Cerebellar nuclear complex (tissue), 1 donor: ENCODE measurements at places on chromosomes 1 and 21.

DNA sequence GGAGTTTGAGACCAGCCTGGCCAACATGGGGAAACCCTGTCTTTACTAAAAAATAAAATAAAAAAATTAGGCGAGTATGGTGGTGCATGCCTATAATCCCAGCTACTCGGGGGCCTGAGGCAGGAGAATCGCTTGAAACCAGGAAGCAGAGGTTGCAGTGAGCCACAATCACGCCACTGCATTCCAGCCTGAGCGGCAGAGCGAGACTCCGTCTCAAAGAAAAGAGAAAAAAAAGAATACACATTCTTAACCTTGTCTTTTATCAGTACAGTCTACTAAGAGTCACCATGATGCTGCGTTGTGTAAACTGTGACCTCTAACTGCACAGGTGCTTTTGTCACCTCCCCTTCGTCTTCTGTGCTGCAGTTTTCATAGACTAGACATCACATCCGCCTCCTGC, 37.2 kb downstream of the PCNT start:
- DNase-seq: no peak

DNA sequence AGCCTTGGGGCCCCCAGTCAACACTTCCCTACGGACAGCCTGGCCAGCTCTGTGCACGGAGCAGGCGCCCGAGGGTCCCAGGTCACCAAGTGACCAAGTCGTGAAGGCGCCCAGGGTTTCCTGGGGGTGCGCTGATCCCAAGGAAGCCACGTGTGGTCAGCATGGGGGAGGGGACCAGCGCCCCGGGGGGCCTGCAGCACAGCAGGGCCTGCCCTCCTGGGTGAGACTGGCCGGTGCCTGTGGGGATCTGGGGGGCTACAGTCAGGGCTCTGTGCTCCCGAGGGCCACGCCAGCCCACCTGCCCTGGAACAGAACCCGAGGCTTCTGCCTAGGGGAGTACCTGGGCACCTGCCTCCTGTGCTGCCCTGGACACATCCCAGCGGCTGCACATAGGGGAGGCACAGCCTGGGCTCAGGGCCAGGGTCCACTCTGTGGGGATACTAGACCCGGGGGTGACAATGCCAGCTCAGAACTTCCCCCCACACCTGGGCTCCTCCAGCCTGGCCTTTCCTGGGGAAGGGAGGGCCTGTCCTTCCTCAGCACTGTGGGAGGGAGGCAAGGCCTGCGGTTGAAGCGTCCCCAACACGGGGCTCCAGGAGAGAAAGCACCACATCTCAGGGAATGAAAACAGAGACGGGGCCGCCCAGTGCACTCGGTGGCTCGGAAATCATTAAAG, 6.2 kb upstream of the POFUT2 start:
- DNase-seq: no peak

DNA sequence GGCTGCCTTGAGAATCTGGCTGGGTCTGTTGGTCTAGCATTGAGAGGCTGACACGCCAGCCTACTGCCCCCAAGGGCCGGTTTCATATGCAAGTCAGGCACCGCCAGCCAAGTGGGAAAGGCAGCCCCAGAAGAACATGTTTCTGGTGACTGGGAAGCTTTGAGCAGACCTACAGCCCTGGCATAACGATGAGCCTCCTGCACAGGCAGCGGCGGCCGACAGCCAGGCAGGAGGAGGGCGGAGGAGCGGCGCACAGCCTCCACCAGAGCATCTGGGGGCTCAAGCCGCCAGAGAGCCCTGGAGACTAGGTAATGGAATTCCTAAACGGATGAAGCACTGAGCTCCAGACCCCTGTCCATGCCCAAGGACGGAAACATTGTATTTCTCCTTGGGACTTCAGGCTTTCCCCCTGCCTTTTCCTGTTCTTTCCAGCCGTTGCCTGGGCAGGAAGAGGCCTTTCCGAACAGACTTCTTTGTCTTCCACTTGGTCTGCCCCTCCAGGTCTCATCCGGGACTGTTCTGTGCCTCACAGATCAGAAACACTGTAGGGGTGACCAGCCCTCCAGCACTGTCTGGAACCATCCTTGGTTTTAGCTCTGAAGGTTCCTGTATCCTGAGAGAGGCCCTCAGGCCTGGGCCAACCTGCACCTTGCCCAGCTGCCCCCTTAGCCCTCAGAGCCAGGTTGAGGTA, 59.5 kb downstream of the IRF2BP2 start:
- no peak for DNase-seq

DNA sequence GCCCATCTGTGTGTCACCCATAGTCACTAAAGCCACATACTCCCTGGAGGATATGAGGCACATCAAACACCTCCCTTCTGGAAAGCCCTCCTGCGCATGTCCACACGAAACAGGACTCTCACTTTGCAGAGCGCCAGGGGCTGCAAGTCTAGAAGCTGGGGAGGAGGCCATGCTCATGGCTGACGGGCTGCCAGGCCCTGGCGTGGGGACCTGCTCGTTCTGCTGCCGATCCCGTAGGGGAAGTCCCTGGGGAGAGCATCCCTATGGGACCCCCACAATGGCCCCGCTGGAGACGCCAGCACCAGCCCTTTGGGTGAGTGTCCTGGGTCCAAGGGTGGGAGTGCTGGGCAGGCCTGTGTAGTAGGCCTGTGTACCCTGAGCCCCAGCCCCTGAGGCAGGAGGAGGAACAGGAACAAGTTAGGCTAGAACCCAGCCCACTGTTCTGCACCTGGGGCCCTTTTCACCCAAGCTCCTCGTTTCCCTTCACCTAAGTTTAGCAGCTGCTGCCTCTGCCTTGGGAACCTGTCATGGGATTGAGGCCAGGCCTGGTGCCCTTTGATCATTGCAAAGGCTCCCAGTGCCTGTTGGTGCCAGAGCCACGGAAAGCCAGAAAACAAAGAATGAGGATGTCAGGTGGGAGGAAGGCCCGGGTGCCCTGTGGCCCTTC, 9.9 kb downstream of the FAM3B start:
- DNase-seq: no peak

- no peak for DNase-seq
Observed at GRCh38 chr1:2154022-2154421, 40.5 kb downstream of the FAAP20 start.

DNA sequence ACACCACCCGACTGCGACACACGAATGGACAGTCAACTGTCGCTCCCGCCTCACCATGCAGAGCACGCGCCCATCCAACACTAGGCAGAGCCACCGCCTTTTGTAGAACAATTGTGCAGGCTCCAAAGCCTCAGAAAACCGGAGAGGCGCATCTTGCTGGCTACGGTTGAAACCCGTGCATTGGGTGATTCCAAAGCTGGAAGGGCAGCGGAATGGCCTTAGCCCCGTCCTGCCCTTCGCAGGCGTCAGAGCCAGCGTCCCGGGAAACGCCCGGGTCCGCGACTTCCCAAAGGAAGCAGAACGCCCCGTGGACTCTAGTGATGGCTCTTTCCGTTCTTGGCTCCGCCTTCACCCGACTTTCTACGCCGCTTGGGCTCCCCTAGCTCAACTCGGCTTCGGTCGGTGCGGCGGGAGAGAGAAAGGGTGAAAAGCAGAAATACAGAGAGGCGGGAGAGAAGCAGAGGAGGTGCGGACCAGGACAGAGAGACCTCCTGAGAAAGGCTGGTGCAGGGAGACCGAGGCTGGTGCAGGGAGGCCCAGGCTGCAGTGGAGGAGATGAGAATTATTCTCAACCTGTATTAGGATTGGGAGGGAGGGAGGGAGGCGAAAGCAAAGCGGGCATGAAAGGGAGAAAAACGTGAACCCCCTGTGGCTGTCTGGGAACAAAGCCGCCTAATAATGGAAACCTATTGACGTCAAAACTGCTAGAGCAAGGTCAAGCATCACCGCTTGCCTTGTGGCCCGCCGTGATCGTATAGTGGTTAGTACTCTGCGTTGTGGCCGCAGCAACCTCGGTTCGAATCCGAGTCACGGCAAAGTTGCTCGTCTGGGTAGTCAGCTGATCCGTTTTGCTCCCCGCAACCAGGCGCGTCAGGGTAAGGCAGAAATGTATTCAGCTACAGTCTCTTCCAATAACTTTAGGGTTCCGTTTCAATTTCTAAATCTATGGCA, 99.5 kb downstream of the PRKAB2 start:
- DNase-seq: no peak

DNA sequence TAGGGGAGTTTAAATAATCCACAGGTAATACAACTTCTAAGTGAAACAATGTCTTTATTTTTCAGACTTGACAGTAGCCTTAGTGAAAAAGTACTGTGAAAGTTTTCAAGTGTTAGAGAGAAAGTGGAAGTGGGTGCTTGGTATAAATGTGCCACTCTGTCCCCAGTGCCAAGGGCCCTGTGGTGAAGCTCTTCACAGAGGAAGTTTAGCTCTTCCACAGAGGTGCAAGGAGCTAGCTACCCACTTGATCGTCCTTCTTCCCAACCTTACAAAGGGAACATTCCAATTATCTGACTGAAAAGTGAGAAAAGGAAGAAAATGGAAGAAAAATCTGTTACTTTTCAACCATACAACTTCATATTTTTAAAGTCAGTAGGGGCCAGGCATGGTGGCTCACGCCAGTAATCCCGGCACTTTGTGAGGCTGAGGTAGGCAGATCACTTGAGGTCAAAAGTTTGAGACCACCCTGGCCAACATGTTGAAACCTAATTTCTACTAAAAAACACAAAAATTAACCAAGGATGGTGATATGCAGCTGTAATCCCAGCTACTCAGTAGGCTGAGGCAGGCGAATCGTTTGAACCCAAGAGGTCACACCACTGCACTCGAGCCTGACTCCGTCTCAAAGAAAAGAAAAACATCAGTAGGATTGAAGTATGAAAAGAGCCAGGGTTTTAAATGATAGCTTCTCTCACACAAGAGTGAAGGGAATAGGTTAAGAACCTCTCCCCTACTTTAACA, 41.0 kb upstream of the PTPRC start:
- DNase-seq: no peak

GRCh38 chr1:61941794-61942193, 199.5 kb downstream of the PATJ start:
- no peak for DNase-seq

- no peak for DNase-seq
Observed at GRCh38 chr1:230971771-230972170, 6.9 kb downstream of the TTC13 start.

DNA sequence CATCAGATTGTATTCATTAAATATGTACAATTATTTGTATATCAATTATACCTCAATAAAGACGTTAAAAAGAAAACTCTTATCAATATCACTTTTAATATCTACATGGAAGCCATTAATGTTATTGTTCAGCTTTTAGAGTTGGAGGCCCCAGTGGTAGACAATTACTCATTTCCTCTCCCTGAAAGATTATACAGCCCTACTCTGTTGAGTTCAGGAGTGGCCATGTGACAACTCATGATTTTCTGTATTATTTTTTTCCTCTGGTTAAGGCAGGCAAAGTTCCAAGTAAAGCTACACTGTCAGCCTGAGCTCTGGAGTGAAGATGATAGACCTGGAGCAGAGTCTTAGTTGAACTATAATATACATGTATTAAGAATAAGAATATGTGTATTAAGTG, 247.9 kb upstream of the B3GALT2 start:
- DNase-seq: no peak

DNA sequence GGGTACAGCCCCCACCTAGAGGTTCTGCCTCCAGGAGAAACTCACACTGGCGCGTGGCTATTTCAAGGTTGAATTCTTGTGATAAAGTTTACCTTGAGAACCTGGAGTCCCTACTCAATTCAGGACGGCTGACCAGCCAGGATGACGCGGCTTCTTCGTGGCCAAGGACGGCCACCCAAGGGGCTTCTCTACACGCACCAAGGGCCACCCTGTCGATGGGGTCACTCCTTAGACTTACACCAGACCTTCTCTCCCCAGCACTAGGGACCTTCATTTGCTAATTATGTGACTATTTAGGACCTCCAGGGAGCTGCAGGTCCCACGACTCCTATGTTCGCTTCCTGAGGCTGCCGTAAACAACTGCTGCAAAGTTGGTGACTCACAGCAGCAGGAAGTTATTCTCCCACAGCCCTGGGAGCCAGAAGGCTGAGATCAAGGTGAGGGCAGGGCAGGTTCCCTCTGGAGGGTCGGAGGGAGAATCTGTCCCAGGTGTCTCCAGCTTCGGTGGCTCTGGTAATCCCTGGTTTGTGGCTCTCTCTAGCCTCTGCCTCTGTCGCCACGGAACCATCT, 135.9 kb downstream of the NPHP4 start:
- no peak for DNase-seq

GRCh38 chr1:75471252-75471651, 139.7 kb downstream of the SLC44A5 start:
- no peak for DNase-seq

GRCh38 chr1:29920784-29921183, 684.5 kb downstream of the PTPRU start:
- no peak for DNase-seq

DNA sequence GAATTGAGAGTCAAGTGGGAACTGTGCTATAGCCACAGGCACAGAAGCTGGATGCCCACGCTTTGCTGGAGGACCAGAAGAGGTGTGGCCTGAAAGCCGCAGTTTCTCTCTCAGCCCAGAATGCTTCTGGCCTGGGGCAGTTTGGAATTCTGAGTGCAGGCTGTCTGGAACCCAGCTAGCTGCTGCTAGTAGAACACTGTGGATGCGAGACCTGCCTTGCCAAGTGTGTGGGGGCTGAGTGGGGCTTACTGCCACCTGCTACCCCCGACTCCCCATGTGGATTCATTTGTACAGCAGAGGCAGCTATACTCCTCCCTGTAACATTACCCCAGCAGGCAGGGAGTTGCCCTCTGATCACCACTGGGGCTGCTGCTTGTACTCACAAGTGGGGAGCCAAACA, 12.2 kb downstream of the ADAMTS1 start:
- no peak for DNase-seq

DNA sequence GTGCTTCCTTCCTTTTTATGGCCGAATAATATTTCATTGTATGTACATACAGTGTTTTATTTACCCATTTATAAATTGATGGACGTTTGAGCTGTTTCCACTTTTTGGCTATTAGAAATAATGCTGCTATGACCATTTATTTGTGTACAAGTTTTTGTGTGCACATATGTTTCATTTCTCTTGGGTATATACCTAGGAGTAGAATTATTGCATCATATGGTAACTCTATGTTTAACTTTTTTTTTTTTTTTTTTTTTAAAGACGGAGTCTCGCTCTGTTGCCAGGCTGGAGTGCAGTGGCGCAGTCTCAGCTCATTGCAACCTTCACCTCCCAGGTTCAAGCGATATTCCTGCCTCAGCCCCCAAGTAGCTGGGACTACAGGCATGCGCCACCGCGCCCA, 19.0 kb downstream of the SDHC start:
- DNase-seq: no peak

- no peak for DNase-seq
Observed at GRCh38 chr1:19076841-19077616, 120.6 kb upstream of the IFFO2 start.

DNA sequence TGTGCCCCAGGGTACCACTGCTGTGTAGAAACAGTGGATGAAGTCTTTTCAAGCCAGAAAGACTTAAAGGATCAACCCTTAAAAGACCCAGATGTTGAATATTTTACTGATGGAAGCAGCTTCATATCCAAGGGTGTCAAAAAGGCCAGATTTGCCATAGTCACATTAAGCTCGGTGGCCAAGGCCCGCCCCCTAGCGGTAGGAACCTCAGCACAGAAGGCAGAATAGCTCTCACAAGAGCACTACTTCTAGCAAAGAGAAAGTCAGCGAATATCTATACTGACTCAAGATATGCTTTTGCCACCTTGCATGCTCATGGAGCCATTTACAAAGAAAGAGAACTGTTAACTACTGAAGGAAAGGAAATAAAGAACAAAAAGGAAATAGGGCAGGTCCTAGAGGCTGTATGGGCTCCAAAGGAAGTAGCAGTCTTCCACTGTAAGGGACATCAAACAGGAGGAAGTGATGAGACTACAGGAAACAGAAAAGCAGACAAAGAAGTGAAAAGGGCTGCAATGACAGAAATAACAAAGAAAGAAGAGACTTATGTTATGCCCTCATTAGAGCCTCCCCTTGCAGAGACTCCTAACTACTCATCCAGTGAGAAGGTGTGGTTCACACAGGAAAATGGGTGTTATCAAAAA, 90.5 kb downstream of the LIPI start:
- DNase-seq: no peak
